ENCODE measurements at places on chromosomes 6 and 20.

- no peak for DNase-seq
Measured at GRCh38 chr6:101393251-101393828, at the start of gene GRIK2. Gene GRIK2 (plus strand): TSS chr6:101393708.

GRCh38 chr6:139367810-139368351 is 6.6 kb downstream of the CITED2 start:
- DNase-seq: no peak

DNA sequence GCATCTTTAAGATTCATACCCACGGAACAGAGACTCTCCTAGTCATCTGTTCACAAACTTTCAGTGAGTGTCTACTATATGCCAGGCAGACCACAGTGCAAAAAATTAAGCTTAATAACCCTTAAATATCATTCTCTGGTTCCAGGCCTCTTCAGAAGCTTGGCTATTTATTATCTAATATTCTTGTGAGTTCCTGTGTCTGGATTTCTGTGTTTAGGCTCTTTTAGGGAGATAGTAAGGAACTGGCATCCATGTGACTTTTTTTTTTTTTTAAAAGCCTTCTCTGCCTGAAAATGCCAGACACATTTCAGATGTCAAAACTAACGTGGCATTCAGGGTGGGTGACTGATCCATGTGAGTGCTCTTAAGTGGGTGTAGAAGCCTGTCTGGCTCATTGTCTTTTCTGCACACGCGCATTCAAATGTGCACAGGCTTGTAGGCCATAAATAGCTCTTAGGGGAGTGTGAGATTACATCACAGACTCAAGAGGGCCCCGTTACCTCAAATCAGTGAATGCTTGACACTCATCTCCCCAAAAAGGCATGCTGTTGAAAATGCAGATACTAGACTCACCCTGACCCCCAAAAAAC is 141.9 kb downstream of the GMPR start:
- DNase-seq: no peak

GRCh38 chr20:20971810-20972209 is 134.3 kb downstream of the LINC00237 start:
- DNase-seq: no peak

DNA sequence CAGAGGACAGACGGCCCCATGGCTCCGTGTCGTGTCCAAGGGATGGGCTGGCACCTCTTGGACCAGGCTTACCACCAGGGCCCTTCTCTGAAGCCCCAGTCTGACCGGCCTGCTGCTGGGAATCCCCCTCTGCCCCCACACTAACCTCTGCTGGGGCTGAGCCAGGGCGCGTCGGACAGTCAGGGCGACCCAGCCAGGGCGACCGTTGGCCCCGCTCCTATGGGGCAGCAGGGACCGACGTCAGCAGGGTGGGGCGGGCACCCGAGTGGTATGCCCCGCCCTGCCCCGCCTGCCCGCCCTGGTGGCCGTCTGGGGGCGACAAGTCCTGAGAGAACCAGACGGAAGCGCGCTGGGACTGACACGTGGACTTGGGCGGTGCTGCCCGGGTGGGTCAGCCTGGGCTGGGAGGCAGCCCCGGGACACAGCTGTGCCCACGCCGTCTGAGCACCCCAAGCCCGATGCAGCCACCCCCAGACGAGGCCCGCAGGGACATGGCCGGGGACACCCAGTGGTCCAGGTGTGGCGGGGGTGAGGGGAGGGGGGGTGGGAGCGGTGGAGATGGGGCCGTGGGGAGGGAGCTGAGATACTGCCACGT is at the start of gene SLC17A9:
TSS of gene SLC17A9 (plus strand) at position 337 of the 595 bp plus-strand sequence. CDS start at position 459, 122 bp downstream.
- DNase-seq: peak; percentile 33

GRCh38 chr6:22784601-22785410 is 215.4 kb downstream of the HDGFL1 start:
- no peak for DNase-seq

- no peak for DNase-seq
Measured at GRCh38 chr20:50413088-50413500, 97.1 kb upstream of the PTPN1 start.

- DNase-seq: no peak
Measured at GRCh38 chr6:13334953-13335352, 6.6 kb upstream of the TBC1D7 start.

GRCh38 chr20:8527998-8528723 is 396.1 kb downstream of the PLCB1 start:
- DNase-seq: no peak

DNA sequence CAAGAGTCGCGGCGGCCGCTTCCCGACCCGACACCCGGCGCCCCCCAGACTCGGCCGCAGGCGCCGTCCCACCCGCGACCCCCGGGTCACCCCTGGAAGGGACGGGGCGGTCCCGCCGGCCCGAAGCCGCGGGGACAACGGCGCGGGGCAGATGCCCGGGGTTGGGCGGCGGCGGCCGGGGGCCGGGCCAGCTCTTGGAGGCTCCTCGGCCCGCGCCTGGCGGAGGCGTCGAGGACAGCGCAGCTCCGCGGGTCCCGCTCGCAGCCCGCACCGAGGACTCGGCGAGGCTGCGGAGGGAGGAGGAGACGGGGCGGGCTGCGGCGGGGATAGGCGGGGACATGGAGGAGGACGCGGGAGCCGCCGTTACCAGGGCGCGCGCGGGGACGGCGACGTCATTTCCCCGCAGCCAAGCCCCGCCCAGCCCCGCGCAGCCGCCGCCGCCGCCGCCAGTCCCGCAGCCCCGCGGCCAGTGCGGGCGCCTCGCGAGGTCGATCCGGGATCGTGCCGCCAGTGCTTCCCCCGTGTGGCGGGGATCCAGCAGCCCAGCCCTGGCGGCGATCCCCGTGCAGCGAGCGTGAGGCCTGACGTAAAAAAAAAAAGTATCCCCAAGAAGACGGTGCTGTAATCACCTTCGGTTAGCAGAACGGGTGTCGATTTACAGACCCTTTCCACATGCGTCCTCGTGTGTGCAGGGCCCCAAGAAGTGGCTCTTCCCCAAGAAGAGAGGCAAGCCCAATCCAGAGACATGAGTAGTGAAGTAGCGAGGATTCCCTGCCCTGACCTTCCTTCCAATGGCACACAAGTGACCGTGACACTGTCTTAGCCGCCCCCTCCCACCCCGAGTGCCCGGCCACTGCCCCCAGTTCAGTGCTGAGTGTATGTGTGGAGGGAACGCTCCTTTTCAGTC is at the start of gene FAM184A:
TSS of gene FAM184A (minus strand) at position 289 of the 907 bp plus-strand sequence. CDS start 365 bp downstream, outside the sequence.
- peak; percentile 64 for DNase-seq

Data from stimulated activated CD4-positive, alpha-beta T cell treated with anti-CD3 and anti-CD28 coated beads, Interleukin-12 subunit alpha, Interleukin-12 subunit beta, amount 100 ng/mL, for 4 hours (primary cell).